ENCODE measurements at places on chromosomes 12 and 14.

GRCh38 chr12:12671850-12672660 is 23.9 kb downstream of the GPR19 start:
- DNase-seq = no peak

DNA sequence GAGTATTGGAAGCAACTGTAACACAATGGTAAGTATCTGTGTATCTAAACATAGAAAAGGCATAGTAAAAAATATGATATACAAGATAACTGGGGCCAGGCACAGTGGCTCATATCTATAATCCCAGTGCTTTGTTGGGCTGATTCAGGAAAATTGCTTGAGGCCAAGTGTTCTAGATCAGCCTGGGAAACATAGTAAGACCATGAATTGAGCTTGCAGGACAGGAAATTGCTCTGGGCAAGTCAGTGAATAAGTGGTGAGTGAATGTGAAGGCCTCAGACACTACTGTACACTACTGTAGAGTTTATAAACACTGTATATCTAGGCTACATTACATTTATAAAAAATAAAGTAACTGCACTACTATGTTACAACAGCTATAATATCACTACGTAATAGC is 75.2 kb downstream of the GPR135 start:
- DNase-seq = no peak

DNA sequence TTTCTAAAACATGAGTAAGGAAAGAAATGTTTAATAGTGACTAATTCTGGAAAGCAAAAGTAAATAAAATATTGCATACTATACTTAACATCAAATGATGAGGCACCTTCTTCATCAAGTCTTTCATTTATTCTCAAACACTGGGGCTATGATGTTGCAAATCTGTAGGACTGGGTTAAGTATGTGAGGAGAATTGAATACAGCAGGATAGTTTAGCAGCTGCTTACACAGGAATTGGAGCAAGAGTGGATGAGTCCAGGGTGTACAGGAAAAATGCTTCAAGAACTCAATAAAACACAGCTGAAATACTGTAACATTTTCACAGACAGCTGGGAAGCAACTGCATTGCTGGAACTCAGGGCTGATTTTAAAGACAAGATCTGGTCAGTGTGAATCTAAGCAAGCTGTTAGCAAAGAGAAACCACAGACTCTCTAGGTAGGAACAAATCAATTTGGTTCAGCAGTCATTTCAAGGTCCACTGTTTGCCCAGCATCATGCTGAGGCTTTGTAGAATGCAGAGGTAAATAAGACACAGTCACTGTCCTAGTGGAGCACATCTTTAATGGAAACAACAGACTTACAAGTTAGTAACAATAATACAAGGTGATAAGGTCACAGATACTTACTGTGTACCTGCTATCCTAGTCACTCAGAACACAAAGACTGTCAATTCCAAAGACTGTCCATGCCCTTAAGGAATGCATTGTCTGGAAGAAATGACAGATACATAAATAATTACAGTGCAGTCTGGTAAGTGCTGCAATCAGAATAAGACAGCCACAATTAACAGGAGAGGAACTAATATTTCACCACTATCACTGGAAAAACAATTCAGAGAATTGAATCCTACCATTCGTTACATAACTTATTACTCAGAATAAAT is 96.8 kb upstream of the DACT1 start:
- no peak for DNase-seq

DNA sequence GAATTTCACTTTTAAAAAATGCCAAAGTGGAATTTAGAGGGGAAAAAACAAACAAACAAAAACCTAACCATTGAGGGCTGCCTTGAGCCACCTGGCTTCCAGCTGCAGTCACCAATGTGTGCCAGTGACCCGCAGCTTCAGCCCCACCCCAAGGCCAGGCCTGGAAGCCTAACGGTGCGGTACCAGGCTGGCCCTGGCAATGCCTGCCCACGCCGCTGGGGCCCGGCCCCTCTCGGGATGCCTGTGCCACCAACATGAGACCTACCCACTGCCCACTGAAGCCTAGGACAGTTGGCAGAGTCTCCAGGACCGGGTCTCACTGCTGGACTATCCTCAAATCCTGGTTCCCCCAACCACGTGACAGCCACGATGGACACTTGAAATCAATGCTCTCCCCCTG is 96.6 kb downstream of the NCOR2 start:
- DNase-seq = no peak

- no peak for DNase-seq
Observed at GRCh38 chr12:103679421-103680170, 92.5 kb downstream of the STAB2 start.

DNA sequence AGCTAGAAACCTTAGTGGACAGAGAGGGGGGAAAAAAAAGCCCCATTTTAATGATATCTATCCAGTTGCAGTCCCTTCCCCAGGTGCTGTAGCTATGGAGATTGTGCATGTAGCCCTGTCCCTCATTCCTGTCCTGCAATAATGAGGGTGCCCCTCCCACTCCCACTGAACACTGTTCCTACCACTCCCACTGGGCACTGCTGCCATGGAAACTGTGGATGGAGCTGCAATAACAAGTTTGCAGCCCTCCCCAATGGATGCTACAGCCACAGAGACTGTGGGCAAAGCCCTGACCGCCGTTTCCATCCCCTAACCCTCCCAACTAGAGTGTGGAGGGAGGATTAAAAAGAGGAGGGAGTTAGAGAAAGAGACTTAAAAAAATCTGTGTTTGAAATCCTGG is 238.3 kb downstream of the FUT8 start:
- DNase-seq = no peak

GRCh38 chr14:85115921-85116320 is 414.0 kb upstream of the FLRT2 start:
- no peak for DNase-seq

DNA sequence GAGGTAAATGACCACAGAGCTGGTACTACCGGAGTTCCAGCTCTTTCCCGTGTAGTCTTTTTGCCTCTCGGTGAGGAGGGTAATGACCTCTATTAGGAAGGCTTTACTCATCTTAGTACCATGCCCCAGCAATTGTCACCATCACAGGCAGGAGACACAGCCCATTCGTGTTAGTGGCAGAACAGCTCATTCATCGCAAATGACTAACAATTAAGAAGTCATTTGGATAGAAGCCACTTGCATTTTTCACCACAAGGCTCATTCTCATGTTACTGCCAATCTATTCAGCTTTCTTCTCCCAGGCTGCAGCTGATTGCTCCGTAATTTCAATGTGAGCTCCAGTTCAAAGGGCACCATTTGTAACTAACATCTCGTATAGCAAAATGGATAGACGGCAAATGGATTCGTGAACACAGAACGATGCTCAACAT is 718.8 kb upstream of the TMEM132C start:
- DNase-seq = no peak

DNA sequence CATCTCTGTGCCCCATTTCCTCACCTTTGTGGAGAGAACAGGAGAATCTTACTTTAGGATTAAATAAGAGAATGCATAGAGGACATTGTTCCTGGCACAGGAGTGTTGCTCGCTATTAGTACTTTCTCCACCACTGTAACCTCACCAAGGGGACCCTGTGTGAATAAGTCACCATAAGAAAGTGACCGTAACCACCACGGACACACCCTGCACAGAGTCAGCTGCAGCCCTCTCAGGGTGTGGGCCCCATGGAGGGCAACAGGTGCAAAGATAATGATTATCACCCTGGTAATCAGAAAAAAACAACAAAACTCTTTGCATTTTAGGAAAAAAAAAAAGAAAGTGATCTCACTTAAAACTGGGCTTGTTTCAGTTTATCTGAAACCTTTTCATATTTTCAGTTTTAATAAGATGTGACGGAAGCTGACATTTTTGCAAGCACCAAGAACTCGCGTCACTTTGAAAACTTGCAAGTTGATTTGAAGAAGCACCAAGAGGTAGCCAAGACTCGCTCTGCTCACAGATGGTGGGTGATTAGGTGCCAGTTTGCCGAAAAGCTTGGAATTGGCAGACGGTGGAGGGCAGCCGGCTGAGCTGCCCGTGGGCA is 87.0 kb upstream of the VRK1 start:
- DNase-seq = no peak

- DNase-seq = peak; percentile 64
Observed at GRCh38 chr14:68626386-68626785, 166.5 kb downstream of the ZFP36L1 start.

DNA sequence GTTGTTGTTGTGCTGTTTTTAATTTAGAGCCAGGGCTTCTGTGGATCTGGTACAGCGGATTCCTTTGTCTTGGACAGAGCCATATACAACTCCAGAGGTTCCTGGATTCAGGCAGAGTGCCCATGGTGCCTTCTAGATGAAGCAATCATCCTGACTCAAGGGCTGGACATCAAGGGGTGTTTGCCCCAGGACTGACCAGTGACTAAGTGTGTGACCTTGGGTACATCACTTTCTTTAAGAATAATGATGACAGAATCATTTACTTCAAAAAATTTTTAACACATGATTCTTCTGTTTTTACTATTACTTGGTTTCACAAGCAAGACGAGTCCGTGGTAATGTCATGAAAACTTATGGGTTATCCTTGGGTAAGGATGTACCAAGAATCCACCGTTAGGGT is 397.3 kb downstream of the ZFP36L1 start:
- DNase-seq = no peak

DNA sequence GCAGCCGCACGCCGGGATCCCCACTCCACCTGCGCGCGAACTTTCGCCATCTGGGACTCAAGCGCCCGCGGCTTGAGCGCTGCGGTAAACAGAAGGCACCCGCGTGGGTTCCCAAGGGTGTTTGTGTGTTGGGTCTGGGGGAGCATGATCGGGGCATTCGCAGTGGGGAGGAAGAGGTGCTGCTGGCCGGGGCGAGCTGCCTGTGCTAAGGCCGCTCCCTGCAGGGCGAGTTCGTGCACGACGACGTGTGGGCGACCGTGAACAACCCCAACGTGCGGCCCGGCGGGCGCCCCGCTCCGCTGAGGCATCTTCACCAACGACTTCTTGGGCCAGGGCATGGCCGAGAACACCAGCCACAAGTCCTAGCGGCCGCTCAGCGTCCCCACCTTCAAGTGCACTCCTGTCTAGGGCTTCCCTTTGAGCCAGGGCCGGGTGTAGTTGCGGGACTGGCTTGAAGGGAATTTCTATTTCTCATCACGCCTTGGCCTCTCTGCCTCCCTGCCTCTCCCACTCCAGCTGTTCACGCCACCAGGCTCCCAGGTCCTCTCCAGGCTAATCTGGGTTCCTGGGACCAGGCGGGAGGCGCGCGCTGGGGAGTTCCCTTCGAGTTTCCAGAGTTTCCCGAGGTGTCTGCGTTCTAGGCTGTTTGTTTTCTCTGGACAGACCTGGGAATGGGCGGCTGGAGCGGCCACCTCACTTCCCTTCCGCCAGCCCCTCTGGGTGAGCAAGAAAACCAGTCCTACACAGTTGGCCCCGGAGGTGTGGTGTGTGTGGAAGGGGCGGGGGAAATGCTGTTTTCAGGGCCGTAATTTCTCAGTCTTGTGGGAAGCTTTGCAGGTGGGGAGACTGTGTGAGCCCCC is 417.8 kb upstream of the TMTC1 start:
- DNase-seq = no peak

- DNase-seq = no peak
Observed at GRCh38 chr14:50937325-50937724, 7.0 kb downstream of the PYGL start.

All from vagina (tissue), 2 donors.